8988T (cell line): ENCODE measurements at places on chromosomes 3 and 15.
A peak's percentile ranks its signal among the peaks of the same experiment; 100 is the strongest.

DNA sequence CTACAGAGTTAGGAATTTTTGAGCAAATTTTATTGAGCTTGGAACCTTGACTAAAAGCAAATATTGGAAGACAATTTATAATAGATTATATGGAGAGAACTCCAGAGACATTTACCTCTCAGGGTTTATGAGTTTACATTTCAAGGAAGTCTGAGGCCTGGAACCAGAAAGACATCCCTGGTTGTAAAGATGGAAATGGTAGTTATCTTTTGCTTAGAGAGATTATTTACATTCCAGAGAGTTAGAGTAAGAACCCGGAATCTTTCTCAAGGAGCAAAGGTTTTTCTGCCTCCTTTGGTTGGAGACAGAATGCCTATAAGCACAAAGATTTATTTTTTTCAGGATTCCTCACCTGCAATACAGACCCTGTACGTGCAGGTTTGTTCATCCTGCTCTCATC is 458.1 kb downstream of the TBL1XR1 start:
- no peak for DNase-seq

DNA sequence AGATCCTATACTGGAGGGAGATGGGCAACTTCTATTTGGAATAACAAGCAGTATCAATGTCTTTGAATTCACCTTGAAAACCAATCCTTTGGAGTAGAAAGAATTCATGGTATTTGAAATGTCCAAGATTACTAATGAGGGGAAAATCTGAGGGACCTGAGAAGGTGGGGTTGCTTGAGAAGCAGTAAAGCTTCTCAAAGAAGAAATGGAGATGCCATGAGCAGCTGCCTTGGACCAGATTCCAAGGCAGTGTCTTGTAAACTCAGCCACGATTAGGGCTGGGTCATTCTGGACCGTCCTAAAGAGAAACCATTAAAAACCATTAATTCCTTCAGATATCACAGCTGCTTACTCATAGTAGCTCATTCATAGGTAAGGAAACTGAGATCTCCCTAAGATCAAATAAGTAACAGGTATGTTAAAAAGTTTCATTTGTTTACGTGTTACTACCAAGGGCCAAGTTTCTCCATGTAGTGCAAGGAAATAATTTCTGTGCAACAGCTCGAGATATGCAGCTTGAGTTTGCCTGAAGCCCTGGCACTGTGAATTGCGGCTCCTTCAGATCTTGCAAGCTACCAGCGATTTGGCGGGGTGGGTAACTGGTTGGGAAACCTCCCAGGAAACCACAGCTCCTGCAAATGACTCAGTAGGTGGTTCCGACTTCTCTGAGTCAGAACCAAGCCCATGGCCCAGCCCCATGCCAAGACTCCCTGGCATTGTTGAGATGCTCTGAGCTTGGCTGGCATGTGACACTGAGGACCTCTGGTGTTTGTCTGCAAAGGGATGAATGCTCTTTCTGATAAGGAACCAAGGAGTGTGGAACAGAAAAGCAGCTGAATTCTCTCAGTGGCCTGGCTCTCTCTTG is 296.8 kb downstream of the RORA start:
- peak; percentile 49 for DNase-seq

DNA sequence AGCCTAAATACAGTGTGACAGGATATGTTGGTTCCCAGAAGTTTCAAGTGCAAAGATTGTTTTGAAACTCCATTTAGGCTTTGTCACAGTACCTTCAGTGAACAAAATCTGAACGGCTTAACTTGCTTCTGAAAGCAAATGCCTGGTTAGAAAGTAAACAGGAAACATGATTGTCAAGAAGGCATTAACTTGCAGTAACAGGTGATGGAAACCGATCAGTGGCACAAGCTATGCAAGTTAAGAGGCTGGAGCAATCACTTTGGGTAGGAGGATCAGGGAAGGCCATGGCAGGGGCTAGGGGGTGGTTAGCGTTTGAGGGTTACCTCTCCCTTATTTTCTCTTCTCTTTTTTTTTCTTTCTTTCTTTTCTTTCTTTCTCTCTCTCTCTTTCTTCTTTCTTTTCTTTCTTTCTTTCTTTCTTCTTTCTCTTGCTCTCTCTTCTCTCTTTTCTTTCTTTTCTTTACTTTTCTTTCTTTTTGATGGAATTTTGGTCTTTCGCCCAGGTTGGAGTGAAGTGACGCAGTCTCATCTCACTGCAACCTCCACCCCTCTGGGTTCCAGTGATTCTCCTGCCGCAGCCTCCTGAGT is 2.4 kb downstream of the HYKK start:
- no peak for DNase-seq

GRCh38 chr3:16875876-16876550 is 8.7 kb upstream of the PLCL2 start:
- DNase-seq = no peak

DNA sequence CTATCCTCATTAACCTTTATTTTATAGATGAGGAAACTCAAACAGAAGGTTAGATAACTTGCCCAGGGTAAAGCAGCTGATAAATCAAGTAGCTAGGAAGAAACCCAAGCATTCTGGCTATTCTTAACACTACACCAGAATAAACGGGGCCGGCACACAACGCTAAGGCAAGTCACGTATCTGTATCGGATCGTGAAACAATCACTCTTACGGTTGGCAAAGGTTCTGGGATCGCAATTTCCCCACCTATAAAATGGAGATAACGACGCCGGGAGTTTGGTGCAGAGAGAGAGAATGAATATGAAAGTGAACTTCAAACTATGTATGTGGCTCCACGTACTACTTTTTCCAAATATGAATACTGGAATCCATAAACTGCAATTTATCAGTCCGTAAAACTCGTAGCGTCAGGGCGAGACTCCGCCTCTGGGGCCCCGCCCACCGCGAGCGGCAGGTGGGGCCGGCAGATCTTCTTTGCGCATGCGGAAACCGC is 252 bp upstream of the ARMC8 start:
- DNase-seq = no peak

DNA sequence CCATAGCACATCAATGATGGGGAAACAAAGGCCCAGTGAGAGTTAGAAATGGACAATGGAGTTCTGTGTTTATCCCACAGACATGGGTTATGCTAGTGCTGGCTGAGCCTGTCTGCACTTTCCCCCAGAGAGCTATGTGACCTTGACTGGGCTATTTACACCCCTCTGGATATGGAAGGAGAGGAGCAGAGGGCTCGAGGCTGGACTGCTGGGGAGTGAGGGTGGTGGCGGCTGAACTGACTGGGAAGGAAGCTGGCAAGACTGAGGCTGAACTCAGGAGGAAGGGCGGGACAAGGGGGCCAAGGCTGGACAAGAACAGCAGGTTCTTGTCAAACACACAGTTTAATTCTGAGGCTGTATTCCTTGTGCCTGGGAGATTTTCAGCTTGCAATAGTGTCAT is 10.8 kb upstream of the INSYN1 start:
- DNase-seq = no peak

DNA sequence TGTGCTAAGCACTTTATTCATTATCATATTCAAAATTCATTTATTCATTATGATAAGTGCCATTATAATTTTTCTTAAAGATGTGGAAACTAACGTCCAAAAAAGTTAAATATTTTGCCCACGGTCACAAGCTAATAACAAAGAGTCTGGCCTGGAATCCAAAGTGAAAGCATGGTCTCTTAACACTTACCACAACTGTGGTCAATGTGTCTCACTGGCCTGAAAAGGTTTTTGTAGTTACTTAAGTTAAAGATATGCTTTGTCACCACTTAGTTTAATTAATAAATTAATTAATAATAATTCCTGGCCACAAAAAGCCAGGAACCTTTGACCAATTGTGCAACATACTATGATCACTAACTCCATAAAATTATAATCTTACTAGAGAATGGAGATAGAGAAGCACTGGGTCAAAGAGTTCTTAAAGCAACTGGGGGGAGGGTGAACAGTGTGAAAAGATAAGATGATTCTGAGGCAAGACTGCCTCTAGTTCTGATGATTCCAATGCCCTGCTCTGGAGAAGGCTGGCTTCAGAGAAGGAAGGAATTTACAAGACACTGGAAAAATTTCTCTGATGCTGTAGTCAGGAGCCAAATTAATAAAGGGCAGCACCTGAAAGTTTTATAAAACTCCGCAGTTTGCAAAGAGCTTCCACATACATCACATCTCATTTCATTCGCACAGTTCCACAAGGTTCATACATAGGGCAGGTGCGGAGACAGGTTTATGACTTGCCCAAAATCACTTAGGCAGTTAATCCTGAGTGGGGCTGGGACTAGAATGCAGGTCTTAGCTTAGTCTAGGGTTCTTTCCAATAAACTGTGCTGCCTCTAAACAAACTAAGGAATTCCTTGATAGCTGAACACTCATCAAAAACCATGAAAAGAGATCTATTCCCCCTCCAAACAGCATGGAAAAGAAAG is 32.5 kb downstream of the NPTN start:
- DNase-seq = no peak

- DNase-seq = no peak
These were observed 255.4 kb upstream of the ARPP21 start for GRCh38 chr3:35383719-35384555.

DNA sequence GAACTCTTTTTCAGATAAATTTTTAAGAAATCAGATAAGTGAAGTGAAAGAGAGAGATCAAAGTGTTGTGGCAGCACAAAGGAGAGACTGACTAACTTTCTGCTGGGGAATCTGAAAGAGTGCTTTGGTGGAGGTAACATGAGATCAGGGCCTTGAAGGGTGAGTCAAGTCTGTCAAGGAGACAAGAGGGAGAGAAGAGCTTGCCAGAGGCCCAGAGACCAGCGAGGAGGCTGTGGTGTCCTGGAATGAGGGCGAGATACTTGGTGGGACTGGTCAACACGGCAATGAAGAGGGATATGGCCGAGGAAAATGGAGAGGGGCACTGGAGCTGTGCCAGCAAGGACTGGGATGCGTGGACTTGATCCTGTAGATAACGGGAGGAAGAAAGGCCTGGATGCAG is 4.6 kb downstream of the TADA3 start:
- DNase-seq = no peak

DNA sequence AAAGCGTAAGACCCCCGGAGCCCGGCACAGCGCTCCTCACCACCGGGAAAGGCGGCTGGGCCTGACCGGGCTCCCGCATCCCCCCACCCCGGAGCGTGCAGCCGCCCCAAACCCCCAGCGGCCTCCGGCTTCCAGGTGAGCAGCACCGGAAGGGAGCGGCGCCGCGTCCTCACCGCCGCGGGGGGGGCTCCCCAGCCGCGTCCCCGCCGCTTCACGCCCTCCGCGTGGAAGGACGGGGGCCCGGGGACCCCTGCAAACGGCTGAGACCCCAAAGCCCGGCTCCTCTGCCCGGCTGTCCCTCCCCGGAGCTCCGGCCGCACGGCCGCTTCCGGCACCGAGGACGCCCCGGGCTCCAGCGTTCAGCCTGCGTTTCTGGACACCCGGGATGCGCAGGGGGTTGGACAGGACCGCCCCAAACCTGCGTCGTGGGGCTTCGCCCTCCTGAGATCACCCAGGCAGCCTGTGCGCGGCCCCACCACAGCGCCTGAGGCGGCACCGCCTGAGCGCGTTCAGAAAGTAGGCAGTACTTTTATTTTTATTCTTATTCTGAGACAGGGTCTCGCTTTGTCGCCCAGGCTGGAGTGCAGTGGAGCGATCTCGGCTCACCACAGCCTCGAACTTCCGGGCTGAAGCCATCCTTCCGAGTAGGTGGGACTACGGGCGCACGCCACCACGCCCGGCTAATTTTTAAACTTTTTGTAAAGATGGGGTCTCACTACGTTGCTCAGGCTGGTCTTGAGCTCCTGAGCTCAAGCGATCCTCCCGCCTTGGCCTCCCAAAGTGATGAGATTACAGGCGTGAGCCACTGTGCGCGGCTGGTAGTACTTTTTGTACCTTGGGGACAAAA is 51.6 kb upstream of the BLM start:
- peak; percentile 72 for DNase-seq

GRCh38 chr15:48458876-48459275 is 127.6 kb downstream of the DUT start:
- DNase-seq = no peak

DNA sequence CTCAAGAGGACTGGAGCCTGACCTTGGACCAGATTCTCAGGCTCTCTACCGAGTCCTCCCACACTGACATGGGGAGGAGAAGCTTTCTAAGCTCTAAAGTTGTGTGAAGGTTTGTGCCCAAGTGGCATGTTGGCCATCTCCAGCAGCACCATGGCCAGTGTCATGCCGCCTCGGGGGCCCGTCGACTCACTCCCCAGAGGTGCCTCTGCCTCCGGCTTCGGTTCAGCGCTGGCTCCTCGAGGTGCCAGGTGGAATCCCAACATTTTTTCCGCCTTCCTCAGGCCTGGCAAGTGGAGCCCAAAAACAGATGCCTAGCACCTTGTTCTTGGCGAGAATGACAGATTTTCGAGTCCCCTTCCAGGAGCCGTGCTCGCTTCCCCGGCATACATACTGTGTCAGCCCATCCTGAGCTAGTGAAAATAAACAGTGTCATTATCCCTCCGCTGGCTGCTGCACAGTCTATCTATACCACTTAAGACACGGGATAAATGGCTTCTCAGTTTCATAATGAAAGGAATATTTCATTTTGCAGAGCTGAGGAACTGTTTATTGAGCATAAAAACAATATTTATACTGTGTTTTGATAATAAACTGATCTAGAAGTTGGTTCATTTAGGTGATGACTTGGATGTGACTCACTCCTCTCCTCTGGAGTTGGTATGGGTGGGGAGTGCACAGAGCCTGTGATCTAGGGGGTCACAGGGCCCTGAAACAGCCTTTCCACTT is 328.5 kb upstream of the TLE3 start:
- DNase-seq = no peak

DNA sequence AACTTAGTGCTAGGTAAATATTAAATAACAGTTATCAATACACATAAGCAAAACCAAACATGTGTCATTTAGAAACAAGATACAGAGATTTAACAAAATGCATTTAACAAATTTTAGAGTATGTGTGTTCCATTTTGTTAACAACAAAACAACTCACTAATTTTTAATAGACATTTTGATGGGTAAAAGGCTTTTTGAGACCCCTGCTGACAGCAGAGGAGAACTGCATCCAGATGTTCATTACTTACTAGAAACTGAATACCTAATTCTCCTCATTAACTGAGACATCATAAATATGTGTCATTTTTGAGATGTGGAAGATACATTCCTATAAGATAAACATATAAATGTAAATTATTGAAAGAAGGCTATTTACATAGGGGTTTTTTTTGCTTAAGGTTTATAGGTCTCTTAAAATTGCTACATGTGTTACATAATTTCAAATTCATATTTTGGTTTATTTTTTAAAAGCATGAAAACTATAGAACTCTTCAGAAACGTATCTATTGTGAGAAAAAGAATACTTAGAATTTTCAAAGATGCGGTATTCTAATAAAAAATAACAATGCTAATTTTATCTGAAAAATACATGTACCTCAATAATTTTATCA is 1009.8 kb downstream of the TUSC7 start:
- no peak for DNase-seq

- no peak for DNase-seq
These were observed 403.0 kb downstream of the FOXP1 start for GRCh38 chr3:71180524-71180923.

DNA sequence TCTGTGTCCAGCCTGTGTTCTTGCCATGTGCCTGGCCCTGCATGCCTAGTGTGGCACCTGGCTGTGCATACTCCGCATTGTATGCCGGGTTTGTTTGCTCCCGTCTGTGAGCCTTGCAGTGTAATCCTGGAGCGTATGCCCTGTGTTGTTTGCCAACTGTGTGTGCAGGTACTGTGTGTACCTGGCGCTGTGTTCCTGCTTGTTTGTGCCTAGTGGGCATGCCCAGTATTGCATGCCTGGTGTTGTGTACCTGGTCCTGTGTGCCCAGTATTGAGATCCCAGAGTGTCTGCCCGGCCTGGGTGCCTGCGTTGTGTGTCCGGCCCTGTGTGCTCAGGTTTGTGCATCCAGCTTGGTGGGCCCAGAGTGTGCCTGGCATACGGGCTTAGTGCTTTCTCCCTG is 54.5 kb upstream of the CHRNA7 start:
- DNase-seq = no peak

GRCh38 chr15:68618394-68618793 is 39.6 kb downstream of the CORO2B start:
- no peak for DNase-seq
